Stimulated activated naive CD8-positive, alpha-beta T cell treated with anti-CD3 and anti-CD28 coated beads, Interleukin-15, amount 100 ng/mL, for 72 hours (primary cell): ENCODE measurements at places on chromosomes 1 and 21.
A peak's percentile ranks its signal among the peaks of the same experiment; 100 is the strongest.

DNA sequence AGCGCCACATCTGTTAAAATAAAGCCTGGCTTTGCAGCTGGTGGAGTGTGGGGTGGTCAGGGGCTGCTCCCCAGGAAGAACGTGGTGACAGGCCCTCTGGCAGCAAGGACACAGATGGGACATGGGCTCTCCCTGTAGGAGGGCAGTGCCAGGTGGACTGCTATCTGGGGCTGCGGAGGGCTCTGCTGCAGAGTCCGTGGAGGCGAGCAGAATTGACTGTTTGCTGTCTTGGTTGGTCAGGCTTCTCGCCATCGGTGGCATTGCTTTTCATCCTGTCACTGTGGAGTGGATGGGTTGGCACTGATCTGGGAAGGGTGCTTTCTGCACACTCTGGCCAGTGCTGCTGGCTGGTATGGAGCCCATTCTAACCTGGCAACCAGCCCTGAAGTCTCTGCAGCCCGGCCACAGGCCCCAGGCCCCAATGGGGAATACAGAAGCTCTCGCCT is 103.0 kb downstream of the LAMC2 start:
- DNase-seq: no peak

DNA sequence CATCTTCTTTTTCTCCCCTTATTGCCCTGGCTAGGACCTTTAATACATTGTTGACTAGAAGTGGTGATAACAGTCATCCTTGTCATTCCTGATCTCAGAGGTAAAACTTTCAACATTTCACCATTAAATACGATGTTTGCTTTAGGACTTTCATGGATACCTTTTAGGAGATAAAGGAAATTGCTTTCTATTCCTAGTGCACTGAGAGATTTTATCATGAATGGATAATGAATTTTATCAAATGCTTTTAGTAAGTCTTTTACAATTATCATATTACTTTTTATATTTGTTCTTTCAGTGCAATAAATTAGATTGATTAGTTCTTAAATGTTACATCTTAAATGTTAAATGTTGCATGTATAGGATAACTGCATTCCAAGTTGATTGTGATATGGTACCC is 147.2 kb upstream of the SERTAD4 start:
- DNase-seq: no peak

GRCh38 chr1:38587766-38588165 is 271.8 kb downstream of the RRAGC start:
- no peak for DNase-seq

DNA sequence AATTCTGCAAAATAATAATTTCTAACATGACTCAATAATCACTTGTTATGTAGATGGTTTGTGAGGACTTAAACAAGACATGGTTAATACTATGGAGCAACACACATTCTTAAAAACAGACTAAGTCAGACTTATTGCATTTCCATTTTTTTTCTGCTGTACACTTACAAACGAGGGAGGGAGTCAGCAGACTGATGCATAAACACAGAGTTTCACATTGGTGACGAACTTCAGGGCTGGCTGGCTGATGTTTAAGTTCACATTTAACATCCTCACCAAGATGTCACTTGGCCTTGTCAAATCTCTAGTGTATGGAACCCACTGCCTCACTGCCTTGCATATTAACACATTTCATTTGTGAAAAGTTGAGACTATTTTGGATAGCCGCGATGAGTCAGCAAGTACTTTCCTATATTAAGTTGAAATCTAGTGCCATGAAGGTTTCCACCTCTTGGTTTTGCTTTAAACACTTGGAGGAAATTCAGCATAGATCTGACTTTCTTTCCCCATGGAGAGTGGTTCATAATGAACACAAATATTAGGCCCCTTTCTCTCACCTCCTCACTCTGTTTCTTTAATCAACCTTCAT is 337.5 kb upstream of the RUNX1 start:
- no peak for DNase-seq

DNA sequence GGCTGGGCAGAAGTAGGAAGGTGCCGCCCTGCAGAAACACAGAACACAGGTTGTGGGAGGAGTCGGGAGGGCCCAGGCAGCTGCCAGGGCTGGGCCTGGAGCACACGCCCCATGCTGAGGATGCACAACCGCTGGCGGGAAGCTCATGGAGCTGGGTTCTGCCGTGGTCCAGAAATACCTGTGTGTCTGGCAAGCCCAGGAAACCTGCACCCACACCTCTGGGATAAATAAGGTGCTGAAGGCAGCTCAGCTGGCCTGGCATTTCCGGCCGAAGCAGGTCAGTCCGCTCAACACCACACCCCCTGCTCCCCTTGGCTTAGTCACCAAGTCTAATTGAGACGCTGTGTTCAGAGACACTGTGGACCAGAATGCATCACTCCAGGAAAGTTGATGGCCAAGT is 32.1 kb downstream of the CTNNBIP1 start:
- DNase-seq: no peak

GRCh38 chr1:6253380-6253779 is 7.5 kb downstream of the GPR153 start:
- no peak for DNase-seq

GRCh38 chr1:11874258-11874562 is 15.5 kb upstream of the NPPB start:
- no peak for DNase-seq

- DNase-seq: no peak
These were observed 71.5 kb upstream of the BCL10 start for GRCh38 chr1:85347908-85348307.

DNA sequence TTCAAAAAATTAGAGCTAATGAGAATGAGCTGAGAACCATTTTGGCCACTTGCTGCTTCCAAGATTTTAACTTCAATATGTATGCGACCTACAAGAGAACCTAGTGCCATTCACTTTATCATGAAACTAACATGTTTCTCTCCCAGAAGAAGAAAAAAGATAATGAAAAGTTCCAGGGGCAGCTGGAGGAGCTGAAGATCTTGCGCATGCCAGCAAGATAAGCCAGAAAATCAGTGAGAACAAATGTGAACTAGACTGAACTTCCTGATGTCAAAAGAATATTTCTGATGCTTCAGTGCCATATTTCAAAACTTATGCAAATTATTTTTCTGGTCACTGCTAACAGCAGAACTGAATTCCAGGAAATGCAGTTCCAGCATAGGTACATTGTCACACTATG is 1265.1 kb downstream of the BRINP3 start:
- no peak for DNase-seq

DNA sequence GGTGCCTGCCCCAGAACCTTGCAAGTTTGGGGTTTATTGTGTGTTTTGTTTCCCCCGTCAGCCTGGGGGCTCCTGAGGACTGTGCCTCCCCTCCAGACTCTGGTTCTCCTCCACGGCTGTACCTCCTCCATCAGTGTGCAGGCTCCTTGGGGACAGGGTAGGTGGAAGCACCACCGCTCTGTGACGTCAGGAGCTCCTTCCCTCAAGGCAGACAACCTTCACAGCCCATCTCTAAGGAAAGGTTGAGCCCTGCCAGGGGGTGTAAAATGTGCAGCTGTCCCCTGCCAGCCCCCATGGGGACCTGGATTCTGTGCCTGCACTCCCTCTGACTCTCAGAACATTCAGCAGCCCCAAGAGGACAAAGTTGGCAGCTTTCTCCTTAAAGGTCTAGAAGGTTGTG is 465 bp upstream of the HSPB7 start:
- no peak for DNase-seq

GRCh38 chr1:30032302-30032701 is 691.1 kb downstream of the MATN1 start:
- no peak for DNase-seq

DNA sequence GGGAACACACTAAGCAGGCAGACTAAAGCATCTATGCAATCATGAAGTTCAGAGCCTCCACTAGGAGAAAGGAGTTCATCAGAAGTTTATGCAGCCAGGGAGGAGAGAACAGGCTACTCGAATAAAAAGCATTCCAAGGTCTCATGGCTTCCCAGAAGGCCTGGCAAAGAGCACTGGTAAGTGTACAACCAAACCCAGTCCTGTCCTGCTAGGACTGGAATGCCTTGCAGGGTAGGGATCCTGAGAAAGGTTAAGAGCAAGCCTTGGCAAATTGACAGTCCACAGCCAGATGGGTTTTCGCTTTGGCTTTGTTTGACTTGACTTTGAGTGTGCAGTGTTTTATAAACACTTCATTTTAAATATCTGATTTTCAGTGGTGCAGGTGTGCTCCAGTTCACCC is 133.6 kb upstream of the ATP1B1 start:
- no peak for DNase-seq

DNA sequence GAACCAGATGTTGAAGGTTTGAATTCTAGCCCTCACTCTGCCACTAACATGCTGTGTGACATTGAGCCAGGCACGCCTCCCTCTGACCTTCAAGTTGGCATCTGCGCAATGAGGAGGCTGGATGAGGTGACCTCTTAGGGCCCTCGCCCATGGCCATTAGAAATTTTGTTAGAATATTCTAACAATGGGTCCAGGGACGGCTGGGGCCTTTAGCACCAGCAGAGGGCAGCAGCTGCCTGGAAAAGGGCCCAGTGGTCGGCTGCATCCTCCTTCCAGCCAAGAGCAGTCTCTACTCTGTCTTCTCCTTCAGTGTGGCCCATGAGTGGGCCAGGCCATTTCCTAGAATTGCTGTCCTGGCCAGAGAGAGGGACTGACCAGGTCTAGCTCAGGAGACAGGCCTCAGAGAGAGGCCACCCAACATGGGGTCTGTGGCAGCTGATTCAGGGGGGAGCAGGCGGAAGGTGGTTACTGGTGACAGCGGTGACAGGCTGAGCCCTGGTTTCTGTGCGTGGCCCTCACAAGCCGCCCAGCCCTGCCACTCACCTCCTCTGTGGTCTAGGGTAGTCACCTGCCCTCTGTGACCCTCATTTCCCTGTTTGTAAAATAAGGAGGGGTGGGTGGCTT is 101.3 kb upstream of the ACTL8 start:
- DNase-seq: peak; percentile 13

DNA sequence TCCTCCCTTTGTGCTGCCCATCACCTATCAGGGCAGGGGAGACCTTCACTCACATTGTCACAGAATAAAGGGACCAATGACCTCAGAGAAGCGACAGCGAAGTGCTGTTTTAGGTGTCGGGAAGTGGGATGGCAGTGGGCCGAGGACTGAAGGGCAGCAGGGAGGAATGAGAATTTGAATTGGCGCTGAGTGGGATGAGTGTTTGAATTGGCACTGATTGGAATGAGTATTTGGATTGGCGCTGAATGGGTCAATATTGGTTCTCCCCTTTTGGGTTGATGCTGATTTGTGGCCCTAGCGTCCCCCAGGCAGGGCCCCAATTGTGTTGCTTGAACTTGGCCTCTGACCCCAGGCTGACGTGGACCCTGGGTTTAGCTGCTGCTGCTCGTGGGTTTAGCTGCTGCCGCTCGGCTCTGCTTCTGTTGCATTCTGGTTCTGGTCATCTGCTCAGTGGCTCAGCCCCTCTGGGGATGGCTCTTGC is 12.4 kb upstream of the UMODL1 start:
- no peak for DNase-seq

DNA sequence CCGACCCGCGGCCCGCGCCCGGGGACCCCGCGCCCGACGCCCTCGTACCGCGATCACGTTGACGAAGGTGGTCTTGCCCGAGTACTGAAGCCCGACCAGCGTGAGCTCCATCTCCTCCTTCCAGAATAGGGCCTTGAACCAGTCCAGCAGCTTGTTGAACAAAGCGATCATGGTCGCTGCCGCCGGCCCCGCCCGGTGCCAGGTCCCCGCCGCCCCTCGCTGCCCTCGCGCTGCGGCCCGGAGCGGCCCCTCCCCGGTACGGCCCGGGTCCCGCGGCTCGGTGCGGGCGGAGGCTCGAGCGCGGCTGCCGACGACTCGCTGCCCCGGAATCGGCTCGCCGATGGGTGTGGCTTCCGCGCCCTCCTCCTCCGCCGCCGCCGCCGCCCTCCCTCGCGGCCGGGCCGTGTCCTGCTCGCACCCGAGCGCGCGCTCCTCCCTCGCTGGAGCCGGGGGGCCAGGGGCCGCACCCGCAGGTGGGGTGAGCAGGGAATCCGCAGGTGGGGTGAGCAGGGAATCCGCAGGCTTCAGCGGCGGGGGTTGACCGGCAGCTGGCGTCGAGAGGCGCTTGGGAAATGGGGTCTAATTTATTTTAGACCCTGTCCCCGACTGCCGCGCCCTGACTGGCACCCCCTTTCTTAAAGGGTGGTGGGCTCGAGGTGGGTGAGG is at the start of gene ARL8A:
TSS of gene ARL8A (minus strand) at position 336 of the 666 bp plus-strand sequence. CDS start at position 171, 165 bp downstream.
- DNase-seq: peak; percentile 68

DNA sequence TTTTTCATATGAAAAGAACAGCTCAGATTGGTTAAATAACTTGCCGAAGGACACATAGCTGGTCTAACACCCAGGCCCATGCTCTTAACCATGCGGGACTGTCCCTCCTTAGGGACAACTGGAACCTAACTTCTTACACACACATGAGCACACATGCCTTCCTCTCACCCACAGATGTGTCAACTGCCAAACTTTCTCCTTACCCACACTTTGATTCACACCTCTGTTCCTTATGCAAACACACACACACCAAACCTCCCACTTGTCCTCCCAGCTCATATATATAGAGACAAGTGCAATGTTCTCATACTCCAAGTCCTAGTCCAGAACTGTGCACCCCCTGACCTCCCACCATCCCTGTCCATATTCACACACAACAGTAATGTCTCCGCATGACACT is 4.3 kb downstream of the RAB25 start:
- no peak for DNase-seq

- no peak for DNase-seq
These were observed 925 bp downstream of the TNNI1 start for GRCh38 chr1:201420608-201421002.

DNA sequence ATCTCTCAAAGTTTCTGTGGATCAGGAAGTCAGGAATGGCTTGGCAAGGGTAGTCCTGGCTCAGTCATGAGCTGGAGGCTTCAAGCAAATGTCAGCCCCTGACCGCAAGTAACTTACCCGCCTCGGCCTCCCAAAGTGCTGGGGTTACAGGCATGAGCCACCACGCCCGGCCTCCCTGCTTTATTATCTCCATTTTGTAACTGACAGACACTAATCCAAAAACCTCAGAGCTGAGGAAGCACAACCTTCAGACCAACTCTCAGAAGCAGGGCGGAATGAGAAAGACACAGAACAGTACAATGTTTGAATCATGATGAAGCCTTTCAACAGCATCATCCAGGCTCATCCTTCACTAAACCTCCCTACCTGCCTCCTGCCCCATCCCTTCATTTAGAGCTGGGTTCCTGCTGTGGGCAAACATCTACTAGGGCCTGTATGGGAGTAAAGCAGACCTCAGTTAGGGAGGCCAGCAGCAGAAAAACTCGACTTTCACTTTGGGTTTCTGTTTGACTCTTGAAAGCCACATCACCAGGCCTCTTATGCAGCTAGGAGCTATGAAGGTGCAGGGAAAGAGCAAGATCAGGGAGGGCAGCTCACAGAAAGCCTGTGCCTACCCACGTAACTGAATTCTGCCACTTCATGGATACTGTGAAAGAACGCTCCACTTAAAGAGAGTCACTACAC is 84.4 kb upstream of the RAB4A start:
- peak; percentile 32 for DNase-seq

DNA sequence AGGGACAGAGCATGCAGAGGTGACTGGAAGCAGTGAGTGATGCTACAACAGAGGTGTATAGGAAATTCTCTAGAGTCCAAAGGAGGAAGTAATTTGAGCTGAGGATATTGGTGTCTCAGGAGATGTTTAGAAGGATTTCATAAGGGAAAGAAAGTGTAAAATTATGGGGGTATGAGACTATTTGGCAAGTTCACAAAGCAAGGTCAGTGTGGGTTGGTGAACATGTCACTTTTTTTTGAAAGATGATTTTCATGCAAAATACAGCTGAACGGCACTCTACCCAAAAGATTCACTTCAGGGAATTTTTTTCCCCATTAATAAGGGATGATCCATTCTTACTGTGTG is 24.1 kb downstream of the HMGCS2 start:
- DNase-seq: no peak

GRCh38 chr1:101509370-101509769 is 272.6 kb downstream of the S1PR1 start:
- no peak for DNase-seq
